ENCODE measurements at places on chromosomes 4 and X.

- DNase-seq, result no peak
Observed at GRCh38 chr4:101707596-101707995, 82.9 kb upstream of the BANK1 start.

- no peak for DNase-seq
Observed at GRCh38 chr4:150145090-150145945, 67.1 kb downstream of the DCLK2 start.

DNA sequence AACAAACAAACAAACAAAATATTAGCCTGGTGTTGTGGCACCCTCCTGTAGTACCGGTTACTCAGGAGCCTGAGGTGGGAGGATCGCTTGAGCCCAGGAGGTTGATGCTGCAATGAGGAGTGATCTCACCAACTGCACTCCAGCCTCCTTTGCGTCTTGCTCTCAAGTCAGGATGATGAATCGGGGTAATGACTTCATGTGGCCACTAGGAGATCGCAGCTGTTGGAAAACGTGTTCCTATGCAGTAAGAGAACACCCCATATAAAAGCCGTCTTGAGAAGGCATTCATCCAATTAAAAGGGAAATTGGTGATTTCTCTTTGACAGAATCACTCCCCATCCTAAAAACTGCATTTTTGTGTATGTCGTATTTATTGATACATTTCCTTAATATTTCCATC, 6.9 kb downstream of the CCNB3 start:
- no peak for DNase-seq

GRCh38 chr4:39357002-39357401, 9.2 kb downstream of the RFC1 start:
- DNase-seq, result no peak

All from stimulated activated CD4-positive, alpha-beta T cell treated with anti-CD3 and anti-CD28 coated beads, Interleukin-1b, Interleukin-23, amount 100 ng/mL, for 1 hour (primary cell).